ENCODE measurements at places on chromosomes 11 and 22. TPM values are rescaled to one million over a fixed set of nuclear protein-coding genes. Genes with fewer than 3 reads are reported as not detected.
A peak's percentile ranks its signal among the peaks of the same experiment; 100 is the strongest.

DNA sequence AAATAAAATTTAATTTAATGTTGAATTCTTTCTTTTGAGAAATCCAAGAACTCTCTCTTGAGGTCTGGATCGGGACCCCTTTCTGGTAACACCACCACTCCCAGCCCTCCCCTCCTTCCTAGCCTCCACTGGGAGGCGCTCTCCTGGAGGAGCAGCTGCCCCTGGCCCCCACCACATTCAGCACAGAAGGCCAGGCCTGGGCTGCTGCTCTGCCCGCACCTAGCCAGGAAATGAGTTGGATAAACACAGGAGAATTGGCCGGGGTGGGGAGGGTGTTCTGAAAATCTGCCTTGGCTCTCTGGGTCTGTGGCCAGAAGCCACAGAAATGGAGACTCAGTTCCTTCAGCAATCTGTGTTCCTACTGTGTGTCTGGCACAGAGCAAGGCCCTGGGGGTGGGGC, 31.2 kb downstream of the C22orf42 start:
- peaks cover 8% of the 10 kb centered on the region for H3K27me3 ChIP-seq
- no peak overlapping the region for H3K4me3 ChIP-seq
- H3K4me1 ChIP-seq: no peaks in the 10 kb centered on the region
- no peak overlapping the region for H3K27ac ChIP-seq
- no peaks in the 10 kb centered on the region for H3K36me3 ChIP-seq

GRCh38 chr11:101477926-101478325, 105.9 kb downstream of the TRPC6 start:
- no peaks in the 10 kb centered on the region for H3K36me3 ChIP-seq
- no peaks in the 10 kb centered on the region for H3K27me3 ChIP-seq
- no peak overlapping the region for H3K4me3 ChIP-seq
- H3K4me1 ChIP-seq: no peaks in the 10 kb centered on the region

- H3K4me3 ChIP-seq: peak overlapping the region; percentile 37
- no peak for DNase-seq
- H3K4me1 ChIP-seq: peaks cover 56% of the 10 kb centered on the region
- peaks cover 30% of the 10 kb centered on the region for H3K27me3 ChIP-seq
- H3K27ac ChIP-seq: peak overlapping the region; percentile 78
- H3K36me3 ChIP-seq: no peaks in the 10 kb centered on the region
Observed at GRCh38 chr11:117814766-117815261, 9.7 kb downstream of the FXYD2 start.

GRCh38 chr11:122604621-122605020, 50.9 kb upstream of the UBASH3B start:
- H3K27ac ChIP-seq: no peak overlapping the region
- H3K27me3 ChIP-seq: peaks cover 4% of the 10 kb centered on the region
- H3K4me1 ChIP-seq: no peaks in the 10 kb centered on the region
- no peak overlapping the region for H3K4me3 ChIP-seq
- no peaks in the 10 kb centered on the region for H3K36me3 ChIP-seq

DNA sequence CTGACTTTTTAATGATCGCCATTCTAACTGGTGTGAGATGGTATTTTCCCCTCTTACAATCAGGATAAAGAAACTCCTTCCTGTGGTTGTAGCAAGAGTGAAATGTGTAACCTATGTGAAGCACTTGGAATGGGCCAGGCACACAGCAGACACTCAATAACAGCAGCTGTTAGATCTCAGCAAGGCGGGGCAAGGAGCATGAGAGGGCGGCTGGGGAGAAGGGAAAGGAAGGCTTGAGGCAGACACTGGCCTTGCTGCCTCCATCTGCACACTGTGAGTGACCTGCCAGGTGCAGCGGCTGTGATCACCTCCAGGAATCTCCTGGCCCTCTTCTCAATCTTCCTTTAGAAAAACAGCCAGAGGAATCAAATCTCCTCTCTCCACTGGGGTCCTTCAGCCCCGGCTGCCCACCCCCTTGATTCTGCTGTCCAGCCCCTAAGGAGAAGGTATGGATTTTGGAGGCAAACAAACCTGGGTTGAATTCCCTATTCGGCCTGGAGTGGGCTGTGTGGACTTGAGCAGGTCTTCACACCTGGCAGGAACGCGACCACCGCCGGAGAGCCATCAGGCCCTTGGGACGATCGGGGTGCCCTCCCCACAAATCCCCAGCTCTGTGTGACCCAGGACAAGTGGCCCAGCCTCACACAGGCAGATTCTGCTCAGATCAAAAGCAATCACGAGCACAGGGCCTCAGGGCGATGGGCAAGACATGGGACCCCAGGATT, 49.0 kb downstream of the RPUSD4 start:
- no peaks in the 10 kb centered on the region for H3K36me3 ChIP-seq
- peaks cover 3% of the 10 kb centered on the region for H3K27me3 ChIP-seq
- H3K27ac ChIP-seq: peak overlapping the region; percentile 68
- peaks cover 38% of the 10 kb centered on the region for H3K4me1 ChIP-seq
- H3K4me3 ChIP-seq: no peak overlapping the region

GRCh38 chr11:59221441-59221840, 8.7 kb upstream of the MPEG1 start:
- H3K27ac ChIP-seq: no peak overlapping the region
- no peaks in the 10 kb centered on the region for H3K4me1 ChIP-seq
- no peaks in the 10 kb centered on the region for H3K27me3 ChIP-seq
- no peak overlapping the region for H3K4me3 ChIP-seq
- H3K36me3 ChIP-seq: no peaks in the 10 kb centered on the region

DNA sequence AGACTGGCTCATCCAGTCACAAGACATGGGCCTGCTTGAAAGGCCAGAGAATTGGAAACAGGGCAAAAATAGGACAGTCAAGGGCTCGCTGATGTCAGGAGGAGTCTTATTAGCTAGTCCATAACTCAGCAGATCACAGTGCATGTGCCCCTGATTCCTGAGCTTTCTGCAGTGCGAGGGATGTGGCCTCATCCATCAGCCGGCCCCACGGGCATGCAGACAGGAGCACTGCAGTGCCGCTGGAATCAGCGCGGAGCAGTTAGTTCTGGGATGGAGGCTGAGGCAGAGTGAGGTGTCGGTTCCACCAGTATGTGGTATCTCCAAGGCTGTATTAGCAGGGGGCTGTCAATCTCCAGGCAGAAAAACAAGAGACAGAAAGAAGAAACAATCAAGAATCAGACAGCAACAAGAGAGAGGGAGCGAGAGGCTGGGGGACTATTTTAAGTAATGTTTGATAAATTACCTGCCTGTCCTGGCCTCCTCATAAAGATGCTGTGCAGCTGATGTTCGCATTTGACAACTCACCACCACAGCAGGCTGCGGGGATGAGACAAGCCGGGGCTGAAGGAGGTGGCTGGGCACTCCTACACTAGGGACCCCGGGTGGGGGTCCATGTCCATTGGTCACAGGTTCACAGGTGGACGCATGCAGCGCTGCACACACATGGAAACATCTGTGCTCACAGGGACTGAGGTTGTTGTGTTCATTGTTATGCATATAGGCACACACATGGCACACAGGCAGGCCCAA, 167.2 kb downstream of the TRIM29 start:
- peaks cover 23% of the 10 kb centered on the region for H3K27me3 ChIP-seq
- H3K4me3 ChIP-seq: no peak overlapping the region
- no peaks in the 10 kb centered on the region for H3K4me1 ChIP-seq

GRCh38 chr11:78649361-78650215, 74.9 kb upstream of the NARS2 start:
- H3K27me3 ChIP-seq: no peaks in the 10 kb centered on the region
- DNase-seq: no peak
- H3K4me3 ChIP-seq: no peak overlapping the region
- no peak overlapping the region for H3K27ac ChIP-seq
- H3K36me3 ChIP-seq: peaks cover 2% of the 10 kb centered on the region

DNA sequence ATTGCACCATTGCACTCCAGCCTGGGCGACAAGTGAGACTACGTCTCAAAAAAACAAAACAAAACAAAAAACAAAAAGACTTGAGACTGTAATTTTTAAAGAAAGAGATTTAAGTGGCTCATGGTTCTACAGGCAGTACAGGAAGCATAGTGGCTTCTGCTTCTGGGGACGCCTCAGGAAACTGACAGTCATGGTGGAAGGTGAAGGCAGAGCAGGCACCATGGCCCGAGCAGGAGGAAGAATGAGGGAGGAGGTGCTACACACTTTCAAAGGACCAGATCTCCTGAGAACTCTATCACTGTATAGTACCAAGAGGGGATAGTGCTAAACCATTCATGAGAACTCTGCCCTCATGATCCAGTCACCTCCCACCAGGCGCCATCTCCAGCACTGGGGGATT, 52.0 kb downstream of the CBL start:
- DNase-seq: no peak
- no peak overlapping the region for H3K27ac ChIP-seq
- peaks cover 5% of the 10 kb centered on the region for H3K36me3 ChIP-seq

GRCh38 chr11:134017511-134018430, 51.1 kb upstream of the JAM3 start:
- no peak overlapping the region for H3K4me3 ChIP-seq
- no peaks in the 10 kb centered on the region for H3K36me3 ChIP-seq
- no peaks in the 10 kb centered on the region for H3K4me1 ChIP-seq
- no peak for DNase-seq
- peaks cover 58% of the 10 kb centered on the region for H3K27me3 ChIP-seq
- no peak overlapping the region for H3K27ac ChIP-seq

GRCh38 chr11:70860888-70861287, 391.5 kb downstream of the SHANK2 start:
- DNase-seq: no peak
- peaks cover 5% of the 10 kb centered on the region for H3K4me1 ChIP-seq
- peaks cover 2% of the 10 kb centered on the region for H3K36me3 ChIP-seq

- no peak overlapping the region for H3K27ac ChIP-seq
- H3K4me1 ChIP-seq: peaks cover 6% of the 10 kb centered on the region
- peaks cover 10% of the 10 kb centered on the region for H3K36me3 ChIP-seq
- DNase-seq: no peak
- H3K27me3 ChIP-seq: no peaks in the 10 kb centered on the region
Observed at GRCh38 chr11:2982214-2982613, 9.9 kb downstream of the NAP1L4 start.

DNA sequence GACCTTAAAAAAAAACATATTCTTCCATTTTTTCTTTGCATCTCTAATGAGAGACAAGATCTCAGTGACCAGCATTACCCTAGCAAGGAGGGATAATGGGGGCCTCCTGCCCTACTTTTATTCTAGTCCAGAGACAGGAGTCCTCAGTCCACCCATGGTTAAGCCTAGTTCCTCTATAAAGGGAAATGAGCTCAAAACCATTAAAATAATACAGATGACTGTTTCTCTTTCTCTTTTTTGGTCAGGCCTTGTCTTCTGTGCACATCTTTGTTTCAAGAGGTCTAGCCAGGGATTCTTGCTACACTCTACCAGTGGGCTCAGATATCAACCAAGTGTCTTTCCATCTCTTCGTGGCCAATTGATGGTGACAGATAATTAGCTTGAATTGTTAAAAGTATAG, 73.1 kb downstream of the MPPED2 start:
- no peak overlapping the region for H3K4me3 ChIP-seq
- no peak overlapping the region for H3K27ac ChIP-seq
- peaks cover 13% of the 10 kb centered on the region for H3K4me1 ChIP-seq
- no peak for DNase-seq
- no peaks in the 10 kb centered on the region for H3K27me3 ChIP-seq

DNA sequence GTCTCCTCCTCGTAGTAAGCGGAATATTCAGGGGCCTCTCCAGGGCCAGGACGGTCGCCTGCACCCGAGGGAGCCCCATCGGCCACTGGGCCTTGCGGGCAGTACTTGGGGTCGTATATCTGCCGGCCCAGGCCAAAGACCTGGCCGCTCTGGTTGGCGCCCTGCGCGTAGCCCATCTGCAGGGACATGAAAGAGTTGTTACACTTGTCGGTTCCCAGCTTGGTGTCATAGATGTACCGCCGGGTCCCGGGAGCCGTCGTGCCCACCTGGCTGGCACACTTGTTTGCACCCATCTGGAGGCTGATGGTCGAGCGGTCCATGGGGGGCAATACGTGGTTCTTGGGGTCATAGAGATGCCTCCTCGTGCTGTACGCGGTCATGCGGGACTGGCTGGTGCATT, 19.4 kb upstream of the SPATA19 start:
- peaks cover 2% of the 10 kb centered on the region for H3K4me1 ChIP-seq
- DNase-seq: no peak
- no peaks in the 10 kb centered on the region for H3K36me3 ChIP-seq

- peaks cover 21% of the 10 kb centered on the region for H3K4me1 ChIP-seq
- no peak overlapping the region for H3K4me3 ChIP-seq
- DNase-seq: no peak
- H3K27ac ChIP-seq: no peak overlapping the region
- H3K27me3 ChIP-seq: no peaks in the 10 kb centered on the region
Observed at GRCh38 chr11:47987310-47987709, 7.0 kb downstream of the PTPRJ start.

- no peaks in the 10 kb centered on the region for H3K4me1 ChIP-seq
- H3K27me3 ChIP-seq: no peaks in the 10 kb centered on the region
- H3K27ac ChIP-seq: no peak overlapping the region
- H3K36me3 ChIP-seq: peaks cover 11% of the 10 kb centered on the region
- H3K4me3 ChIP-seq: no peak overlapping the region
Observed at GRCh38 chr11:73493956-73494598, 103.8 kb downstream of the FAM168A start.

DNA sequence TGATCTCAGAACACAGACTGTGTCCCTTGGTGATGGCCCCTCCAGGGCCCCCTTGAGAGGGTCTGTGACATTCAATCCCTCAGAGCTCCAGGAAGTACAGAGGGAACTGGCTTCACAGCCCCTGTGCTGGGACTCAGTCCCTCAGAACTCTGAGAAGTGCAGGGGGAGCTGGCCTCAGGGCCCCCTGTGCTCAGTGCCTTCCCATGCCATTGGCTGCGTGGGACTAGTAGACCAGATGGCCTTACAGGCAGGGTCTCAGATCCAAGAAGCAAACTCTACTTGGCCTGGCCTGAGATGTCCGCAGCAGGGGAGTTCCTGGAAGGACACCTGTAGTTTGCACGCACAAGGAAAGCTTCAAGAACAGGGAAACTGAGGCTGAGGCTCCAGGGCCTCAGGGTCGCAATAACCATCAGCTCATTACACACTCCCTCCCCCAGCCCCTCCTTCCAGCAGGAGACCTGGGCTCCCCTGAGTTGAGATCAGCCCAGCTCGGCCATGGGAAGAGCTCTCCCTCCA, 138.4 kb downstream of the BRD1 start:
- H3K27me3 ChIP-seq: peaks cover 13% of the 10 kb centered on the region
- no peaks in the 10 kb centered on the region for H3K4me1 ChIP-seq
- no peak overlapping the region for H3K27ac ChIP-seq

- H3K4me3 ChIP-seq: no peak overlapping the region
- H3K27me3 ChIP-seq: peaks cover 13% of the 10 kb centered on the region
- H3K27ac ChIP-seq: no peak overlapping the region
Observed at GRCh38 chr11:116793772-116794097, 2.1 kb upstream of the APOA5 start.

- DNase-seq: no peak
- no peak overlapping the region for H3K4me3 ChIP-seq
- peaks cover 16% of the 10 kb centered on the region for H3K36me3 ChIP-seq
- H3K27ac ChIP-seq: peak overlapping the region; percentile 49
Observed at GRCh38 chr22:49785841-49786471, 41.7 kb downstream of the BRD1 start.

BRSK2 gene
- total RNA-seq: 53.2 TPM

CENPM gene
- 16.9 TPM for total RNA-seq

VPS26B gene
- 39.6 TPM for total RNA-seq

NDUFS8 gene
- 113 TPM for total RNA-seq

FGF4 gene
- not detected for total RNA-seq

ROM1 gene
- 0.86 TPM for total RNA-seq

SPDYC gene
- total RNA-seq: not detected

EHF gene
- 18.6 TPM for total RNA-seq
